AG04450 (cell line): ENCODE measurements at places on chromosomes 1 and 21. TPM values are rescaled to one million over a fixed set of nuclear protein-coding genes. Genes with fewer than 3 reads are reported as not detected.
A peak's percentile ranks its signal among the peaks of the same experiment; 100 is the strongest.

- no peak for DNase-seq
Observed at GRCh38 chr1:240169188-240169587, 77.5 kb downstream of the FMN2 start.

SPATA46 gene
- polyA plus RNA-seq: not detected in 2 replicates

DNA sequence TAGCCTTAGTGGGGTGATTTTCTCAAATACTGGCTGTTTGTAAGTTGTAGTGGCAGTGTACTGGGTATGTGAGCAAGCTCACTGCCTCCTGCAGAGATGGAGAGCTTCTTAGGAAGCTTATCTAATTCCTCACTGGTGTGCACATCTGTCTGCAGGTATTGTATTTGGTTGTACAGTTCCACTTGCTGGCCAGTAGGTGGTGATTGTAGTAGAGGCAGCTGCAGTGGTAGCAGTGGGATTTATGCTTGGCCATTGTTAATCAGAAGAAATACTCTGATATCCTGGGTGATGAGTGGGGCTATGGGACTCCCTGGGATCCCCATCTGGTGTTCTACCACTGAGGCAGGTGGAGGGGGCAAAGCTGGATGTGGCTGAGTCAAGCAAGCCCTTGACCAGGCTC is 276.1 kb upstream of the SPAG17 start:
- no peak for DNase-seq

- no peak for DNase-seq
Observed at GRCh38 chr1:234728740-234729139, 118.8 kb upstream of the IRF2BP2 start.

- DNase-seq: no peak
Observed at GRCh38 chr1:64059556-64059955, 143.9 kb upstream of the UBE2U start.

DNA sequence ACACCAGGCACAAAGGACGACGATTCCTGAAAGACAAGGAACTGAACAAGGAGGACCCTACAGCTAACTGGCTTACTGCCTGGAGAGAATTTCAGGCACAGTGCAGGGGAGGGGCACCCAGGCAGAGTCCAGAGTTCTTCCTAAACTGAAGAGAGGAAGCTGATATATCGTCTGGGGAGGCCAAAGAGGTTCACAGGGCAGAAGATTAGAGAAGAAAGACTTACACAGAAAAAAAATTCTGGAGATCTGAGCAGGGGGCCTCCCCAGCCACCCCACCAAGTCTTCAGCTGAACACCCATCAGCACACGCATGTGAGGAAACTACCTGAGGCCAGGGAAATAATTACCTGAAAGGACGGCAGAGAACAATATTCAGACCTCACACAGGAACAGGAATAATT is 24.6 kb downstream of the SORT1 start:
- no peak for DNase-seq

GRCh38 chr1:174747613-174748012 is 252.1 kb upstream of the CACYBP start:
- DNase-seq: no peak

AGL gene
- polyA plus RNA-seq: 5.6 and 7.2 TPM in 2 replicates

DNA sequence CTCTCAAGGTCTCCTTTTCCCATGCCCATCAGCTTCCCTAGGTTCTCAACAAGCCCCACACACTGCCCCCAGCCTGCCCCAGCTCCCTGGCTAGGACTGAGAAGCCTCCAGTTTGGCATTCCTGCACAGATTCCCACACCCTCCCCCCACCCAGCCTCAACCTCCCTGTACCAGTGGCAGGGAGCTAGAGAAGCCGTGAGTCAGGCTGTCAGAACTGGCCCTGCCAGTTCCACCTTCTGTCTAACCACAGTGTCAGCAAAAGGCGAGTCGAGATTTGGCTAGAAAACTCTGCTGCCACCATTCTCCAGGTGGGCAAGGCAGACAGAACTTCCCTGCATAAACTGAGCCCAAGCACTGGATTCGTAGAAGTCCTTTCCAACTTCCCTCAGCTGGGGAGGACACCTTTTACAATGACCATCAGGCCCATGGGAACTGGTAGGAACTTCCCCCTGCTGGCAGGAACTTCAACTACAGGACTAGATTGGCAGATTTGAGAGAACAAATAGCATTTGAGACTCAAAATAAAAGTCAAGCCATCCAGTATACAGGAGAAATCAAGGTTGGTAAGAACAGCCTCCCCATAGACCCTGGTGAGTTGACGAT is 31.0 kb downstream of the TNNT2 start:
- DNase-seq: peak; percentile 21

VTCN1 gene
- not detected in 2 replicates for polyA plus RNA-seq

DNA sequence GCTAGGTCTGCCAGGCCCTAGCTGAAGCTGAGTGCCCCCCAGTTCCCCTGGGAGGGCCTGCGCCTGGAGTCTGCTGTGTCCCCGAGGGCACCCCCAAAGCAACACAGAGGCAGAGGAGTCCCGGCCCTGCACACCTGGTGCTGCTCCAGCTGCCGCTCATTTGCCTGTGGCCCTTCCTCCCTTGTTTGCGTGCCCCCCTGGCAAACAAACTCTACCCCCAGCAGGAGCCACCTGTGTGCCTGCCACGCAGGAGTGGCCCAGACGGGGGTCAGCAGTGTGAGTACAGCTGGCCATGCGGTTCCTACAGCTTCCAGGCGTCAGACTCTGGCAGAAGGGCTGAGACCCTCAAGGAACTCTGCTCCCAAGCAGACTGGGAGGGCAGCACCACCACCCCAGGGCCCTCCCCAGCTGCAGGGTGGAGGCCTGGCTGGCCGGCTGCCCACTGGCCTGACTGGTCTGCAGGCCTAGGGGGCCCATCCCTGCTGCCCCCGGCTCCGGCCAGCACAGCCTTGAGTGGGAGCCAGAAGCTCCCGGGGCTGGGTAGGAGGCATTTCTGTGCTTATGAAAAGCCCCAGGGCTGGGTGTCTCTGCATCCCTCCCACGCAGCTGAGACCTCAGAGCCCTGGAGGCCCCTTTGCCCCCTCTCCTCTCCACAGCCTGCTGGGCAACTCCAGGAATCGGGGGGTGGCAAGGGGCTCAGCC is 563 bp upstream of the TAS1R3 start:
- no peak for DNase-seq

LIN9 gene
- 1.5 and 2.2 TPM in 2 replicates for polyA plus RNA-seq

- no peak for DNase-seq
Observed at GRCh38 chr1:32816676-32817158, 441 bp downstream of the YARS1 start.

DNA sequence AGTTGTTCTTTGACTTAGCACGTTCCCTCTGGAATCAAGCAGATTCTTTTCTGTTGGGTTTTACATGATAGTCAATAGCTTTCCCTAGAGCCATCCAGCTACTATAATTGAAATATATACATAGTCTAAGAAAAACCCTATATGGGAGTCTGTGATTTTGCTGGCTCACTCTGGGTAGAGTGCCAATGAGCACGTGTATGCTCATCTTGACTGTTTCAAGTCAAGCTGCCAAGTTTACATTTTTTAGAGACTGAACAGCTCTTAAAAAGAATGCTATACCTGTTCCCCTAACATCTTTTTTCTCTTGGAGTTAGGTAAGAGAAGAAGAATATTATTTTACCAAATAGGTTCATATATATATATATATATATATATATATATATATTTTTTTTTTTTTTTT is 182.8 kb upstream of the NRIP1 start:
- no peak for DNase-seq

TMEM61 gene
- polyA plus RNA-seq: not detected in 2 replicates

DNA sequence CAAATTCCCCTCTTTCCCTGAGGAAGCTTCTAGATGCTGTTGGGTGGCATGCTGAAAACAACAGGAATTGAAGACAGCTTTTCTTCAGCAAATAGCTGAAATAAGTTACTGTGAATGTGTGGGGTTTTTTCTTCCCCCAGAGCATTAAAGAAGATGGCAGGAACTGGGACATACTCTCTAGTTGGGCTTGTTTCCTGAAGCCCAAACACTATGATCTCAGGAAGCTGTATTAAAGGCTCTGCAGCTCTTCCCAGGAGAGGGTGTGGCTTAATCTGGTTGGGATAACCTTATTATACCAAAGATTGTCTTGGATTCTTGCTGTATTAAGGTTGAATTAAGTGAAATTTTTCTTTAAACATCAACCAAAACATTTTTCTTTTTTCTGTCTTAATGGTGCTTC is 64.9 kb upstream of the LMO4 start:
- no peak for DNase-seq

DNA sequence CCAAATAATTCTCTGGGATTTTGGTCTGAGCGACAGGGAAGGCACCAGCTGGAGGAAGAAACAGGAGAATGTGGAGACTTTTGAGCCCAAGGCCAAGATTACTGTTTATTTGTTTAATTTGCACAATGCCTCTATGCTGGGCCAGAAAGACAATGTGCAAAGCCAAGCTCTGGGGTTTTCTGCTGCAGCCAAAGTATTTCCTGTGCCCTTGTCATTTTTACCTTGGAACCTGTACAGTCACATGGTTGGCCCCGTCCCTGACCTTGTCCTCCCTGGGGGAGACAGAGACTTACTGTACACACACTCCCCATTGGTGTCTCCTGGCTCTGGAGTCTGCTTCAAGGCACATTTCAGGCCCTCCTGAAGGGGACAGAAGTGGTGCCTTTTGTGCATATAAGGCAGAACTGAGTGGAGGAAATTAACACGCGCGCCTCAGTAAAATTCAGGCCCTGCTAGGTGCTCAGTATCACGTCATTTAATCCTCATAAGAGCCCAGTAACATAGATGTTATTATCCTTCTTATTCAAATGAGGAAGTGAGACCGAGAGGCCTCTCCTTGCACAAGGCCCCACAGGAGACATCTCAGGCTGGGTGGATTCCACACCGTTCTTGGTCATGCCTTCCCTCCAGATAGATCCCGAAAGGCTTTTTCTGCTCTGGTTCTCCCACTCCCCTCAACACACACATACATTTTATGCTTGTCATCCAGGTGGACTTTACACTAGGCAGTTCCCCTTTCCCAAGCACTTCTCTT is 21.1 kb downstream of the C1orf115 start:
- no peak for DNase-seq

- no peak for DNase-seq
Observed at GRCh38 chr21:38469642-38470041, 28.6 kb downstream of the ERG start.

DNA sequence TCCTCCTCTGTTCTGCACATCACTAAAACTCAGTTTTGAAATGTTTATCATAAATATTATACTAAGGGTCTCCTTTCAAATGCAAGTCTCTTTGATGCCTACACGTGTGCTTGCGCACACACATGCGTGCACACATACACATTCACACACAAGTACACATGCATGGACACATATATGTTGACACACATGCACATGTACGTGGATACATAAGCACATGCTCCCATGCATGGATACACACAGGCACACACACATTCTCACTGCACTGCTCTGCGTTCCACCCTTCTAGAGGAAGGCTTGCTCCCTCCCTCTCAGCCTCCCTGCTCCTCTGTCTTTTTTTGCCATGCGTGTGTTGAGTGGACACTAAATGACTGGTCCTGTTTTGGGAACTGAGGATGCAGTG is 162.7 kb downstream of the PCP4 start:
- DNase-seq: no peak

SLAMF9 gene
- 0.11 TPM in 1 of 2 replicates, not detected in the other for polyA plus RNA-seq

DNA sequence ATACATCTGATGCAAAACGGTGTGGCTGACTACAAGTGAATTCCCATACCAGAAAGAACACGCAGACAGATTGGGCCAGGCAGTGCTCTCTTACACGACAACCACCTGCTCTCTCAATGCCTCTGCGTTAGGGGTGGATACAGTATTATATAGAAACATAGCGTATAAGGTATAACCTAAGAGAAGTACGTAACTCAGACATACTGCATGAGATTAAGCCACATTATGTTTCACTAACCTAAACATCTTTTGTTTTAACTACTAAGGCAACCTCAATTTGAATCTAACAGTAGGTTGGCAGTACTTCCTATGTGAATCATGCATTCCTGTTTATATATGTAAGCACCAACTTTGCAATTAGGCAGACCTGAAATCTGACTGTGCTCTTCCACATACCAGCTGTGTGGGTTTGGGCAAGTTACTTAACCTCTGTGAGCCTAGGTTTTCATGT is 58.1 kb upstream of the COA6 start:
- no peak for DNase-seq

GRCh38 chr1:4305526-4306301 is 348.7 kb upstream of the AJAP1 start:
- DNase-seq: no peak

- DNase-seq: no peak
Observed at GRCh38 chr1:221118176-221118937, 239.1 kb downstream of the HLX start.

GRCh38 chr1:200905411-200906052 is 10.8 kb downstream of the INAVA start:
- DNase-seq: no peak

- DNase-seq: no peak
Observed at GRCh38 chr21:46319186-46319585, 4.5 kb downstream of the C21orf58 start.

SIM2 gene
- 0.30 and 0.46 TPM in 2 replicates for polyA plus RNA-seq

UQCRHL gene
- 2.7 and 3.0 TPM in 2 replicates for polyA plus RNA-seq

GRCh38 chr1:40783001-40783905 is at the start of gene KCNQ4:
Gene KCNQ4, plus strand, starts transcription at chr1:40783787. Its CDS starts 307 bp downstream, at chr1:40784094.
- no peak for DNase-seq

DNA sequence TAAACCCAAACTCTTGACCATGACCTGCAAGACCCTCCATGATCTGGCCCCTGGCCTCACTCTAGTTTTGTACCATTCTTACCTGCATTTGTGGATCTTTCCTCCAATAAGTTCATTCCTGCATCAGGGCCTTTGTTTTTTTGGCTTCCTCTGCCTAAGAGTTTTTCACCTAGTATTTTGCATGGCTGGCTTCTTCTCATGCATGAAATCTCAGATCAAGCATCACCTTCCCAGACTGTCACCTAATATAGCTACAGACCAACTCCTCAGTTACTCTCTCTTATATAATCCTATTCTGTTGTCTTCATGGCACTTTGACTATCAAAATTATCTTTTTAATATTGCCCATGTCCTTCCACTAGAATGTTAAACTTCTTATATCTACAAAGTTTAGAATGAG is 54.2 kb downstream of the BTBD8 start:
- DNase-seq: no peak
